Posterior vena cava (tissue), 2 donors: ENCODE measurements at places on chromosomes 7 and 10. TPM values are rescaled to one million over a fixed set of nuclear protein-coding genes. Genes with fewer than 3 reads are reported as not detected.

DNA sequence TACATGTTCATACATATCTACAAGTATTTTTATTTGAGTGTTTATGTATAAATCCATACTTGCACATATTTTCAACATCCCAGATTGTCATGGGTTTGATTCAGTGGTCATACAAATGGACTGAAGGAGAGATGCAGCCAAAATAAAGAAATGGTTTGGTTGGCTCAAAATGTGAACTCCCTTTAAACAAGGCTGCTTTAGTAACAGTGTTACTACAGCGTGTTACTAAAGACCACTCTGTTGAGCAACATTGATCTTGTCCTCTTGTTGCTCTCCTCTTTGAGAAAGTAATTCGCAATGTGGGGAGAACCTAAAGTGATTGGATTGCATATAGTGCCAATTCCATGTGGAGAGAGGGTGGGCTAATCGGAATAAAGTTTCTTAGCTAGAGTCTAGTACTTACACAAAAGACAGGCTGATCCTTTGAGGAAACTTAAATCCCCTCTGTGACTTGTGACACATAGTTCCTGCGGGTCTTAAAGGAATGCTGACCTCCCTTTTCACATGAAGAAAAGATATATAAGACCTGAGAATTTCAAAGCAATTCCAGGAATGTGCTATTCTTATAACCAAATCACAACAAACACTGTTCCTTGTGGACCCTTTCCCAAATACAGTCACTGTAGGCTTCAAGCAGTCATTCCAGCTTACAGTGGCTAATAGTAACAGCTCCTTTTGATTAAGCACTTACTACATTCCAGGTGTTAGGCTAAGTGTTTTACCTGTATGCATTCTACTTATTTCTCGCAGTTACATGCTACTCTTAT, 144.3 kb downstream of the FZD1 start:
- DNase-seq, result no peak

DNA sequence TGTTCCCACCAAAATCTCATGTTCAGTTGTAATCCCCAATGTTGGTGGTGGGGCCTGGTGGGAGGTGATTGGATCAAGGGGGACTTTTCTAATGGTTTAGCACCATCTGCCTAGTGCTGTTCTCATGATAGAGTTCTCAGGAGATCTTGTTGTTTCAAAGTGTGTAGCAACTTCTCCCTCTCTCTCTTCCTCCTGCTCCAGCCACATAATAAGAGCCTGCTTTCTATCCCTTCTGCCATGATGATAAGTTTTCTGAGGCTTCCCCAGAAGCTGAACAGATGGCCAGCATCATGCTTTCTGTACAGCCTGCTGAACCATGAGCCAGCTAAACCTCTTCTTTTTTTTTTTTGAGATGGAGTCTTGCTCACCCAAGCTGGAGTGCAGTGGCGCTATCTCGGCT, 910.6 kb downstream of the KCNMA1 start:
- no peak for DNase-seq

GRCh38 chr10:74032900-74033655, 35.2 kb downstream of the VCL start:
- DNase-seq, result no peak

- no peak for DNase-seq
Measured at GRCh38 chr7:49244543-49244942, 320.2 kb downstream of the CDC14C start.

DNA sequence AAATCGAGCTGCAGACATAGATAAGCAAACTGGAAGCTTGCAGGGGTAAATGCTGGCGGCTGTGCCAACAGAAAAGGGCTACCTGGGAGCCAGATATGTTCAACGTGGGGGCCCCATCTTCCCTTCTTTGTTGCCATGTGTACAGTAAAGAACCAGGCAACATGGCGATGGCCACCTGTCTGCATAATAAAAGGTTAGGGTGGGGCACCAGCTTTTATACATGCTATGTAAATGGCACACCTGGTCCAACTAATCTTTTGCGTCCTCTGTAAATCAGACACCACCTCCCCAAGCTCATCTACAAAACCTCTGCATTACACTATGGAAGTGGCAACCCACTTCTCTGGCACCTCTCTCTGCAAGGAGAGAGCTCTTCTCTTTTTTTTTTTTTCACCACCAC, 13.9 kb downstream of the BUD31 start:
- DNase-seq, result no peak

GRCh38 chr10:60433684-60434083, 44.0 kb upstream of the ANK3 start:
- DNase-seq, result no peak

GRCh38 chr7:130290745-130291144, 2.2 kb upstream of the CPA4 start:
- no peak for DNase-seq

DNA sequence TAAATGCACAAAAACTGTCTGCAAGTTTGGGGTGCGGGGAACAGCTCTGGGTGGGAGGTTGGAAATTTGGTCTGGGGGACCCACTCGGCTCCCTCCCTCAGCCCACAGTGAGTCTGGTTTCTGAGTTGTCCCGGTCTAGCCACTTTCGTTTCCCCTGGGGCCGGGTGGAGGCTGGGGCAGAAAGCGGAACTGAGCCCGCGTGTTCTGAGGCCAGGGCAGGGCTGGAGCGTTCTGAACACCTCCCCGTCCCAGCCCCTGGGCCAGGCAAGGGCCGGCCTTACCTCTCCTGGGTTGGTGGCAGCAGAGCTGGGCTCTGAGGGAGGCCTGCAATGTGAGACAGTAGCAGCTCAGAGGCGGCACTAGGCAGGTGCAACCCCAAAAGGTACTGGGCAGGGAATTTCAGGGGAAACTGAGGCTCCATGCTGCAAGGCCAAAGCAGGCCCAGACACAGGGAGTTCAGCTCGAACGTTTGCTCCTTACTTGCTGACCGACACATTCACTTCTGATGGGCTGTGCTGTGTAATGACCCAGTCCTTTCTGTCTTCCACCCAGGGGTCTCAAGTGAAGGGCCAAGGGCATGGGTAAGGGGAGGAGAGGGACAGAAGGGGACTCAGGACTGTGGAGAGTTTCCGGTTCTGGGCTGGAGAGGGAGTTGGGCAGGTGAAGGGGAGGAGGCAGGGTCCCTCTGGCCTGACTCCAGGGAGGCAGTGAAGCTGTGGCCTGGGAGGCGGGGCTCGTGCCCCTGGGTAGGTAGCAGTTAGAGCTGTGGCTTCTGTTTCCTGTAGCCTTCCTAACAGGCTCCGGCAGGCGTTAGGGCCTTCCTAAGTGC, 3.0 kb downstream of the IRF5 start:
- DNase-seq, result peak; percentile 93

- DNase-seq, result no peak
Measured at GRCh38 chr7:94901981-94902380, 5.4 kb upstream of the PPP1R9A start.

DNA sequence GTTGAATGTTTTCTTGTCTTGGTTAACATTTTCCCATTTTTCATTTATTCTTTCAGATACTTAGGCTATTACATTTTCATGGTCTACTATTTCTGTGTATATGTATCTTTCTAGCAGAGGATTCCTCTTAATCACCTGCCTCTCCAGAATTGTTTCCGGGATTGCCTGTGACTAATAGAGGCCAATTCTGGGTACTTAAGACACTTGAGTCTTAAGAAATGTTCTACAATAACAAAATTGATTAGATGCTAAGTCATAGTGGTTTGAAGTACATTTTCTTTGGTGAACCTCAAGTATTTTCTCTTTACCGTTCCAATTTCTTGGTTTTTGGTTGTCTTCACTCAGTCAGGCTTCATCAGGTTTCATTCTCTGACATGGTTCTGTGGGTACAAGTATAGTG, 26.4 kb downstream of the BBS9 start:
- no peak for DNase-seq

GRCh38 chr7:114414156-114415063, at the start of gene FOXP2:
FOXP2 (plus strand) TSS chr7:114414815; CDS start chr7:114426512, 11,697 bp downstream.
- no peak for DNase-seq

DNA sequence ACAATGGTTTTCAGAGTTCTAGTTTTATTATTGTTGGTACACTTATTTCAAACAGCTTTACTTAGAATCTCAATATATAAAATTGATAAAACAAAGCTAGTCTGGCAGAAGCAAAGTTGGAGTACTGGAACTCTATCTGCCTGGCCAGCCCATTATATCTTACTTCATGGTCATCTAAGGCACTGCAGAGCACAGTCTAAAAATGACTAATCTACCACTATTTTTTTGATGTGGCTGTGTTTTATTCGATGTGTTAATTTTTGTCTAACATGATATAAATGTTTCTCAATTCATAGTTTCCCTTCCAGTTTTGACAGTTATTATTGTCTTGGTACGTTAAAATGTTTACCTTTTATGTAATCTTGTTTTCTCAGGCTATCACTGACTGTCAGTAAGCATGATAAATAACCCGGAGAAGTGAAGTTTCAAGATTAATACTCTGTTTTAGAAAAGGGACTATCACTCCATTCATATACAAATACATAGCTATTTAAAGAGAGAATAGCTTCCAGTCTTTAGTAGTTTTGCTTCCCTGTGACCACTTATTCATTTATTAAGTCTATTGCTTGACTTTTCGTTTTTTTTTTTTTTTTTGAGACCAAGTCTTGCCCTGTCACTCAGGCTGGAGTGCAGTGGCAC, 60.6 kb upstream of the CSTF2T start:
- no peak for DNase-seq

- no peak for DNase-seq
Measured at GRCh38 chr7:74526780-74527179, 73.1 kb downstream of the GTF2IRD1 start.

GRCh38 chr10:118383699-118384098, 41.6 kb upstream of the FAM204A start:
- DNase-seq, result no peak

DNA sequence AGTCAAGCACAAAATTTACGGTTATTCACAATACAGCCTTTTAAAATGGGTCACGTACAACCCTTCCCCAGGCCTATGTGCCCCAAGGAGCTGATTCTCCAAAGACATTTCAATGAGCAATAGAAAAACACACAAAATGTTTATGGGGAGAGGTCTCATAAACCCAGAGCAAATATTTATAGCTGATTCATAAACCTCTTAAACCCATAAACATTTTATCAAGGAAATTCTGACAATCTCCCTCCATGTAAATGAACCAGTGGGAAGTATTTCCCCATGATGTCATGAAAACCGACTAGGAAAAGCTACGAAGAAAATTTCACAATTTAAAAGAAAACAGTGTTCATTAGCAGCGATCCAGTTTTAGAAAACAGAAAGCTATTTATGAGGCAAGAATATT, 36.0 kb downstream of the SFMBT2 start:
- no peak for DNase-seq

DNA sequence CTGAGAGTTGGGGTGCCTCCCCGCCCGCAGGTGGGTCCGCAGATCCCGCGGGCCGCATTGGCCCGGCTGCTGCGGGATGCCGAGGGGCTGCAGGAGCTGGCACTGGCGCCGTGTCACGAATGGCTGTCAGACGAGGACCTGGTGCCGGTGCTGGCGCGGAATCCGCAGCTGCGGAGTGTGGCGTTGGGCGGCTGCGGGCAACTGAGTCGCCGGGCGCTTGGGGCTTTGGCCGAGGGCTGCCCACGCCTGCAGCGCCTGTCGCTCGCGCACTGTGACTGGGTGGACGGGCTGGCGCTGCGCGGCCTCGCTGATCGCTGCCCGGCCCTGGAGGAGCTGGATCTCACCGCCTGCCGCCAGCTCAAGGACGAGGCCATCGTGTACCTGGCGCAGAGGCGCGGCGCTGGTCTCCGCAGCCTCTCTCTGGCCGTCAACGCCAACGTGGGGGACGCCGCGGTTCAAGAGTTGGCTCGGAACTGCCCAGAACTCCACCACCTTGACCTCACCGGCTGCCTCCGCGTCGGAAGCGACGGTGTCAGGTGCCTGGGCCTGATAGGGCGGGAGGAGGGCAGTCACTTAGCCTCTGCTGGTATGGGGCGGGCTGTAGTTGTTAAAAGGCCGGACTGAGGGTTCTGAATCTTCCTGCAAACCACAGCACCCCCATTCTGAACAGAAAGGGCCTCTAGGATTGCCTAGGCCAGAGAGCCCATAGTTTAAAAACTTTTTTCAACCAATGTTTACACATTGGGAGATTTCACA, 1.3 kb downstream of the FBXL15 start:
- no peak for DNase-seq

DNA sequence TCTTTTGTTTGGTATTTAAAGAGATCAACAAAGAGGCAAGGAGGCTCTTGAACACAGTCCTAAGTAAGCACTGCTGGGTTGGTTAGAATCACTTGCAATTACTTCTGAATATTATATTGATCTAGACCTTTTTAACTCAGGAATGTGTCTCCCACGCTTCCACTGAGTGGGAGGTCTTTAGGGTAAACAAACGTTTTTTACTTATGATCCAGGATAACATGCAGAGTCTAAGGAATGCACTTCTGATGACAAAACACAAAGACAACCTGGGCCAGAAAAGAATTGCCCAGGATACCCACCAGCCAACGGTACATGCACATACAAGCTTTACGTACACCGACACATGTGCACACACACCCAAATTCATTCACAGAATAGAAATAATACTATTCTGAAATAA, 626.9 kb downstream of the PARD3 start:
- no peak for DNase-seq

DNA sequence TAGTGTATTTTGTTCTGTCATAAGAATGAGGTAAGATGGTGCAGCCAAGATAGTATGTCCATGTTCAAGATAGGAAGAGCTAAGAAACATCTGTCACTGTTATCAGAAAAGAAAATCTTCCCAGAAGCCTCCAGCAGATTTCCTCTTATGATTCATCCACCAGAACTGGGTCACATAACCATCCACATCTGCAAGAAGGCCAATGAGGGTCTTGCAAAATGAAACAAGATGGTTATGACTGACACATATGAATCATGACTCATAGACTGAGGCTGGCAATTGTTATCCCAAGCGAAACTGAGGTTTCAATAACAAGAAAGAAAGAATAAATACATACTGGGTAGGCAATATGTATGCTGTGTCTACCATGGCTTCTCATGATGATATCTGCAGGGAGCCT, 30.3 kb downstream of the CCNJ start:
- no peak for DNase-seq

DNA sequence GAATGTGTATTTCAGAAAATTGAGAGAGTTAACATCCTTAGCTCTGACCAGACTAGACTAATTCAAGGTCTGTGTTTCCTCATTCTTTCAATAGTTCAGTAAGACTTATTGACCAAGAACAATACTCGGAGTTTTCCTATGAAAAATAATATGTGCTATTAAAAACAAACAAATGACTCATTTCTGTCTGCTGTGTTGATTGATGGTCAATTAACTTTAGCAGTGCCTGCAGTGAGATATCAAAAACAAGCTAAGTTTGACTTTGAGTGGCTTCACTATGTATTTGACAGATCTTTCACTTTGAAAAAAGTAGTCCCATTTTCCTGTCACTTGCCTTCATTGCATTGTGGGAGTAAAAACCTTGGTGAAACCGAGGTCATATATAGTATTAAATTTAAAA, 91.0 kb downstream of the GNAT3 start:
- no peak for DNase-seq

Gene MYOZ1
- total RNA-seq, result 2.8 TPM

Gene NEBL
- 3.1 TPM for total RNA-seq

Gene DOCK4
- 26.1 TPM for total RNA-seq

Gene SPDYE8
- not detected for total RNA-seq

Gene PRLHR
- not detected for total RNA-seq

Gene ACBD7
- total RNA-seq, result not detected

Gene PDE1C
- 47.8 TPM for total RNA-seq

Gene CXCL12
- total RNA-seq, result 238 TPM

Gene FAM20C
- total RNA-seq, result 56.6 TPM

Gene MRLN
- total RNA-seq, result not detected

Gene FAM25C
- not detected for total RNA-seq
